Activated gamma-delta T cell (primary cell): ENCODE measurements at places on chromosomes 1 and 21.

DNA sequence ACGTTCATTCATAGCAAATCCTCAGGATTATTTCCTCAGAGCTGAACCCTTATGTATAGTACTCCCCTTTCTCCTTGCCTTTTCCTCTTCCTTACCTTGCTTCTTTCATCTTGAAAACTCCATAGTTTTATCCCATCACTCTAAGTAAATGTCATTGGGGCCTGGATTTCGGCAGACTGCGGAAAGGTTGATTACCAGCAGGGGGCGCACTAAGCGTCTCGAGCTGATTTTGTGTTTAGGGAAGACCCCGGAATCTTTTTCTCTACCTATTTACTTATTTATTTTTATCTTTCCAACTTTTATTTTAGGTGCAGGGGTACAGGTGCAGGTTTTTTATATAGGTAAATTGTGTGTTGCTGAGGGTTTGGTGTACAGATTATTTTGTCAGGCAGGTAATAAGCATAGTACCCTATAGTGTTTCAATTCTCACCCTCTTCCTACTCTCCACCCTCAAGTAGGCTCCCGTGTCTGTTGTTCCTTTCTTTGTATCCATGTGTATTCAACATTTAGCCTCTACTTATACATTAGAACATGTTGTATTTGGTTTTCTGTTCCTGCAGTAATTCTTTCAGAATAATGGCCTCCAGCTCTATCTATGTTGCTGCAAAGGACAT, 11.4 kb upstream of the MTARC1 start:
- DNase-seq = no peak

- DNase-seq = no peak
Measured at GRCh38 chr1:204475656-204476432, 18.8 kb downstream of the PIK3C2B start.

DNA sequence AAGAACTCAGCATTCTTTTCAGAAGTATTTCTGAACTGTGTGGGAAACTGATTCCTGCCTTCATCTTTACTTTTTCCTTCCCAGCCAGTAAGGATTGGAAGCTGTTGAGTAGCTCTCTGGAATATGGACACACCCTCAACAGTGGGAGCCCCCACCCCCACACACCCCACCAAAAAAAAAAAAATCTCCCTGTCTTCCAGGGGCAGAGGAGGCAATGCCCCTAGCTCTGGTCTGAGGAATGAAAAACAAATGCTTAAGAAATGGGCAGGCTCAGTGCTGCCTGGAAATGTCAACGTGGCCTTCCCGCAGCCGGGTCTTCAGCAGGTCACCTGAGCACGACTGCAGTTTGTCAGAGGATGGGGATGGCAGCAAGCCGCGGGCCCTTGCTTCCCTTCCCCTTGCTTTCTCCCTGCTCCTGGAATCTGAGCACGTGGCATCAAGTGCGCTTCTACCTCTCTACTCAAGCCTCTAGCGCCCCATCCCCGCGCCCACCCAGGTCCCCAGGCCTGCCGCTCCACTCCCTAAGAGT, 479 bp downstream of the RGS16 start:
- DNase-seq = no peak

- no peak for DNase-seq
Measured at GRCh38 chr1:50986653-50987052, 16.6 kb downstream of the CDKN2C start.

GRCh38 chr1:65108025-65108642, 39.9 kb upstream of the AK4 start:
- no peak for DNase-seq

DNA sequence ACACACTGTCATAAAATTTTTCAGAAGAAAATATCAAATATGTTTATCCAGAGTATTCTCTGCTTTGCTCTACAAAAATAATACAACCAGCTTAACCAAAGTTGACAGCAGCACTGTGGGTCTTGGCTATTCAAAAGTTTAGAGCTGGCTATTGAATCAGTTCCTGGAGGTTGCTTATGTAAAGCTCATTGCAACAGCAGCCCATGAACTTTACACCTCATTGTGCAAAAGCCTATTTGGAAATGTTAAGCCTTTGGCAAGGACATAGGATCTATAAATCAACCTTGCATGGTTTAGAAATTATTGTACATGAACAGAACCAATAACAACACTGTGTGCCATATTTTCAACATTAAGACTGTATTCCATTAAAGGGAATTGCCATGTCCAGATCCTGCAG, 714.9 kb downstream of the ADGRL2 start:
- no peak for DNase-seq

DNA sequence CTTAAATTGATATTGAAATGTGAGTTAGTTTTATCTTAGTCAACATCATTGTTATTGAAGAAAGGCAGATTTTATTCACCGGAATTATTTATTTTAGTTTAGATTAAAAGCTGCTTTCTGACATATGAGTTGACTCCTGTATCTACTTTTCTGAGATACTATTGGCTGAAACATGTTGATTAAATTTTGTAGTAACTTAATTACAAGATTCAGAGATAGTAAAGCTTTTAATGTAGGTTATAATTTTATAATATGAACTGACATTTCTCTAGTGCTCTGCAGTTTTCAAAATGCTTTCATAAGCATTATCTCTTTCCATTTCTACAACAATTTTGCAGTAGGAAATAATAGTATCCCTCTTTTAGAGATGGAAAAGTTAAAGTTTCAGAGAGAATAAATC, 616.0 kb downstream of the USP25 start:
- no peak for DNase-seq
